Fibroblast of skin of left quadriceps (primary cell): ENCODE measurements at places on chromosomes 7 and 10.
A peak's percentile ranks its signal among the peaks of the same experiment; 100 is the strongest.

DNA sequence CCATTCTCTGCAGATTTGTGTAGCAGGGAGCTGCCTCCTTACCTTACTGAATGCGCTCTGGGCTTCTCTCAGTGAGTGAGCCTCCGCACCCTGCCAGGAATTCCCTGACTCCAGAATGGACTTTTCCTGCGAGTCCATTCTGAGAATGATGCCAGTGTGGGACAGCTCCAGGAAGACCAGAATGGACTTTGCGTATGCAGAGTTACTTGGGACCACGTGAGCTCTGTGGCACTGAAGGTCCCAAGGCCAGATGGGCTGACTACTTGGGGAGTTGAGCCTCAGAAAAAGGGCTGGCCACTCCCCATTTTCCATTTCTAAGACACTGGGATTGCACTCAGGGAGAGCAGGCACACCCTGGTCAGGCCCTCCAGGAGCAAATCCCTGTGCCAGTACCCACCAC lies 324.7 kb upstream of the ZMIZ1 start:
- no peak for DNase-seq

GRCh38 chr7:136940917-136941316 lies 72.5 kb downstream of the CHRM2 start:
- no peak for DNase-seq

DNA sequence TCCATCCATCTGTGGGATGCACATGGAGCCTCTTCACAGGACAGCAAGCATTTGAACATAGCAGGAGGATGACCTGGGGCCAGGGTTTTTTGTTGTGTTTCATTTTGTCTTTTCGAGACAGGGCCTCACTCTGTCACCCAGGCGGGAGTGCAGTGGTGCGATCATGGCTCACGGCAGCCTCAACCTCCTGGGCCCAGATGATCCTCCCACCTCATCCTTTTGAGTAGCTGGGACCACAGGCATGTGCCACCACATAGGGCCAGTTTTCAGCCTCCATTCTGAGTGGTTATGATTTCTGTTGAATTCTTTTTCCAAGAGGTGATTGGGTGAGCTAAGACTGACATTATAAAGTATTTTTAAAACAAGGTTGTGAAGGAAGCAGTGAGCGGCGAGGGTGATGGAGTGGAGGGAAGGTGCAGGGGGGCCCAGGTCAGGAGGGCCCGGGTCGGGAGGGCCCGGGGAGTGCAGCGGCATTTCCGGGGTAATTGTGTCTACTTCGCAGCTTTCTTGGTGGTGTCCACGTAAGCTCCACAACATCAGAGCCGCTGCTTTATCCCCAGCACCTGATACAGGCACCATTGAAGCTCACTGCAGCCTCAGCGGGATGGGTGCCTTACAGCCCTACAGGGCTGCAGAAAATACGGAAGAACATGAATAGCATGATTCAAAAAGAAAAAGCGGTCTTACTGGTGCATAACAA lies 12.0 kb upstream of the LARP4B start:
- no peak for DNase-seq

DNA sequence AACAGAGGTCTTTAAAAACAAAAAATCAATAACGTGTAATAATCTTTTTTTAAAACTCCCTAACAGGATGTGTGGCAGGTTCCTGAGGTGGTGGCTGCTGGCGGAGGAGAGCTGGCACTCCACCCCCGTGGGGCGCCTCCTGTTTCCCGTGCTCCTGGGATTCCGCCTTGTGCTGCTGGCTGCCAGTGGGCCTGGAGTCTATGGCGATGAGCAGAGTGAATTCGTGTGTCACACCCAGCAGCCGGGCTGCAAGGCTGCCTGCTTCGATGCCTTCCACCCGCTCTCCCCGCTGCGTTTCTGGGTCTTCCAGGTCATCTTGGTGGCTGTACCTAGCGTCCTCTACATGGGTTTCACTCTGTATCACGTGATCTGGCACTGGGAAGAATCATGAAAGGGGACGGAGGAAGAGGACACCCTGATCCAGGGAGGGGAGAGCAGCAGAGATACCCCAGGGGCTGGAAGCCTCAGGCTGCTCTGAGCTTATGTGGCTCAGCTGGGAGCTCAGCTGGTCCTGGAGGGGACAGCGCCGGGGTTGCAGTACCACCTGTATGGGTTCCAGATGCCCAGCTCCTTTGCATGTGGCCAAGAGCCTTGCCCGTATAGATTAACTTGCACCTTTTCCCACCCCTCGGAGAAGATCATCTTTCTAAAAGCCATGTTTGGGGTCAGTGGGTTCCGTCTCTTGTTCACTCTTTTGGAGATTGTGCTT lies 16.7 kb upstream of the AZGP1 start:
- no peak for DNase-seq

DNA sequence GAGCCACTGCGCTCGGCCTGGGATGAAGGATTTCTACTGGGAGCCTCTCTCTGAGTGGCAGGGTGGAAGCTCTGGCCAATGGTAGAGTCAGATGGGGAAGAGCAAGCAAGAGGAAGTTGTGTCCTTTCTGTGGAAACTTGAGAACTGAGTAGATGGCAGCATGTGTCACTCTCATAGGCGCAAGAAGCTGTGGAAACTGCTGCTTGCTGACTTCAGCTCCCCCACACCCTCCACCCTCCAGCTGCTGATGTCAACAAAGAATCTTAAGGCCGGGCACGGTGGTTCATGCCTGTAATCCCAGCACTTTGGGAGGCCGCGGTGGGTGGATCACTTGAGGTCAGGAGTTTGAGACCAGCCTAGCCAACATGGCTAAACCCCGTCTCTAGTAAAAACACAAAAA lies 39.8 kb upstream of the SRGN start:
- DNase-seq = no peak

GRCh38 chr10:2980791-2981360 lies 86.5 kb upstream of the PFKP start:
- peak; percentile 66 for DNase-seq

DNA sequence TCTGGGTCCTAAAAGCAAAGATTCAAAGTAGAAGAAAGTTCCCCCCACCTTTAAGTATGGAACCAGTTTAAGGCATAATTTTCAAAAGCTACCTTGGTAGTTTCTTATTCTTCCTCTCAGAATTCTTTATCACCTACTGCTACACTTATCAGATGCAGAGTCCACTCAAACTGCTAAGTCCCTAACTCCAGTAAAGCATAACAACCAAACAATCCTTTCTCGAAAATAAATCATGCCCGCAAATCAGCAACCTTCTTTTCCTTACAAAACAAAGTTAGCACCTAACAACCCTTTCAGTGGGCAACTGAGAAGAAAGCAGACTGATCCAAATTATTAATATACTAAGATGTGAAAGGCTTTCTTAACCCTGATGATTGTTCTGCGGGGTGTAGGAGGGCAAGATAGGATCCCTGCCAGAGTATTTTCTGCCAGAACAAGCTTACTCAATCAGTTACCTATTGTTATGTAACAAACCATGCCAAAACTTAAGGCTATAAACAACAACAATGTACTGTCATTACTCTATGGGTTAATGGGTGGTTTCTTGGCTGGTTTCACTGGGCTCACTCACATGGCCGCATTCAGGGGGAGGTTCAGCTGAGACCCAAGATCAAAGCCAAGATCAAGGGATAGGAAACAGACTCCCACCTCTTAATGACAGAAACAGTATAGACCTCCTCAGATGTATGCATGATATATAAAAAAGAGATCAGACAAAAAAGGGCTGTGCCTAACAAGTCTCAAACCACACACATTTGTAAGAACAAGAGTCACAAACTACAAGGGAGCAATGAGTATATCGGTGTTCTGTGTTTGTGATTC lies 42.0 kb downstream of the CCDC6 start:
- DNase-seq = no peak

GRCh38 chr7:16615228-16615627 lies 30.3 kb downstream of the ANKMY2 start:
- no peak for DNase-seq

DNA sequence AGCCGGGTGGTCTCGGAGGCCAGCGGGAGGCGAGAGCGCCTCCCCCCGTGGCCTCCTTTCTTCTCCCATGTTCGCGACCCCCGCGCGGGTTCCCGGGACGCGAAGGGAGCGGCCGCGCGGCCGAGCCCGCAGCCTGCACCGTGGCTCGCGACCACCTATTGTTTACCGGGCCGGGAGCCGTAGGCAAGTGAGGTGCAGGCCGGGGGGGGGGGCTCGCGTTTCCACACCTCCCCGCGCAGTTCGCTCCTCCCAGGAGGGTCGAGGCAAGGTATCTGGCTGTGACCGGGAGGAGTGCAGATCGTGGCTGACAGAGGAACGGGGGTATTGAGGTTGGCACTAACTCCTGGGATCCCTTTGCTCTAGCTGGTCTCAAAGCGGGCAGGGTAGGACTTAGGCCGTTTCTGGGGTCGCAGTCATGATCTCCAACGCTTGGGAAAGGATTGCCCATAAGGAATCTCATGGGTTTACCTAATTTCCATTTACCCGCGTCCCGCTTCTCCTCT lies 734 bp downstream of the PTPN12 start:
- no peak for DNase-seq

DNA sequence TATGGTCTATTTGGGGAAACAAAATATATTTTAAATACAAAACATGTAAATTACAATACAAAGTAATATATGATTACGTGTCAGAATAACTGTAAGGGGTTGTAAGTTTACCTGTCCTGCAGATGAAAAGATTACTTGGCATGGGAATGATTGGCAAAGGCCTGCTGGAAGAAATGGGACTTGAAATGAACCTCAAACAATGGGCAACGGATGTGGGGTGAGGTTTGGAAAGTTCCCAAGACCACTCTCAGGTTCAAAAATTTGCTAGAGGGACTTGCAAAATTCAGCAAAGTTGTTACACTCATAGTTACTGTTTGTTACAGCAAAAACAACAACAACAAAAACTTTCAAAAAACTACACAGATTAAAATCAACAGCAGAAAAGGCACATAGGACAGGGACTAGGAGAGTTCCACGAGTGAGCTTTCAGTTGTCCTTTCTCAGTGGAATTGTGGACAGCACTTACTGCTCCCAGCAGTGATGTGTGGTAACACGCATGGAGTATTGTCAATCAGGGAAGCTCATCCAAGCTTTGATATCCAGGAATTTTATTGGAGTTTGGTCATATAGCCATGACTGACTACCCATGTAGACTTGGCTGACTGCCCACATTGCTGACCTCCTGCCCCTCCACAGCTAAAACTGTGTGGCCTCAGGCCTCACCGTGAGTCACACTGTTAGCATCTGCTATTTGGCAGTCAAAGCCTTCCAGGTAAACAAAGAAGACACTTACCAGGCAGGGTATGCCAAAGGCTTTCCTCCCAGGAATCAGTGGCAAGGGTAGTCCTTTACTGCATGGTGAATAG lies 43.8 kb downstream of the EXOC6 start:
- DNase-seq = peak; percentile 23

DNA sequence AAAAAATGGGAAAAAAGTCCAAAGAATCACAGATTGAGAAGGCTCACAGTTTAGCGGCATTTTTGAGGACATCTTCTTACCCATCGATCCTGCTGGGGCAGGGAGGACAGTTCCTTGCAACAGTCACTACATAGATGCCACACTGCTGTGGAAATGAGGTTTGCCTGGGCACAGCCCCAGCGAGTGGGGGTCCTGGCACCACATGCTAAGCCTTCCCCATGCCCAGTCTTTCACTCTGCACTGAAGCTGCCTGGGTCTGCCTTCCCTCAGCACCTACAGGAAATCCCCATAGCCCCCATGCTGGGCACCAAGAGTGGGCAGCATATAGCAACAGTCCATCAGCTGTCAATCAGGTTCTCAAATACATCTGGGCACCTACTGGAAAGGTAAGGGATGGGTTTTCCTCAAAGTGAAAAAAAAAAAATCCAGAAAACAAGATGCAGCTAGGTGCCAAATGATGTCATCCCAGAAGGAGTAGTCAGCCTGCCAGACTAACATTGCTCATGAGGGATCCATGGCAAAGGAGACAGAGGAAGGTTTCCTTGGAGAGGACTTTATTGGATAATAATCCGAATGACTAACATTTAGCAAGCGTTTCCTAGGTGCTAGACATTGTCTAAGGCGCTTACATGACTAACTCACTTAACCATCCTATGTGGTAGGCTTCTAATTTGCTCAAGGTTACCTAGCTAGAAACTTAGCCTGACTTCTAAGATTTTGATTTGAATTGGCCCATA lies 125.7 kb upstream of the CXCL12 start:
- no peak for DNase-seq

GRCh38 chr7:28981161-28981465 lies 23.0 kb upstream of the TRIL start:
- DNase-seq = no peak

DNA sequence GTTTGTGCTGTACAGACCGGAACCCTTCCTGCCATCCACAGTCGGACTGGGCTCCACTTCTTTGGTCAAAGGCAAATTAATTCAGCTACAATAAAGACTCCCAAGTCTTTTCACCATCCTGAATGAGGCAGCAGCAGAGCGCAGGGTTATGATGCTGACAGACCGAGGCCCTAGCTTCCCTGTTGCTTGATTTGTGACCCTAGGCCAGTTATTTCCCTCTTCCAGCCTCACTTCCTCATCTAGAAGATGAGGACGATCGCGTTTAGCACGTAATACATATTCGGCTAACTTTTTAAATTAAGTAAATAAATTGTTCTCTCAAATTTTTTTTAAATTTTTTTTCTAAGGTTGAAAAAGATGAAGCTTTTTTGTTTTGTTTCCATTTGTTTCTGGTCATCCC lies 18.1 kb downstream of the ADRB1 start:
- DNase-seq = no peak

DNA sequence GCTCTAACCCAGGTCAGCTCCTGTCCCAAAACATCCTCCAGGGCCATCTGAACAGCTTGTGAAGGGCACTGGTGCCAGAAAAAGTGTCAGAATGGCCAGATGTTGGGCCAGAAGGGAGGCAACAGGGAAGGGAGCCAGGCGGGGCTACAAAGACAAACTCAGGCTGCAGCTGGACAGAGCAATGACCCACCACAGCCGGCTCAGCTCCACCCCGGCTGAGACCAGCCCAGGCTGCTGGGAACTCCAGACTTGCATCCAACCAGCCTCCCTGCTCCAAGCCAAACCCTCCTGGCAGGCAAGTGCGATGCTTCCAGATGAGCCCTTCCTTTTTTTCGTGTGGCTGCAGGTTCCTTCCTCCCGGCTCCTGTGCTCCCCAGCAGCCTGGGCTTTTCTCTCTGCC lies 466.9 kb downstream of the PTPRN2 start:
- no peak for DNase-seq

DNA sequence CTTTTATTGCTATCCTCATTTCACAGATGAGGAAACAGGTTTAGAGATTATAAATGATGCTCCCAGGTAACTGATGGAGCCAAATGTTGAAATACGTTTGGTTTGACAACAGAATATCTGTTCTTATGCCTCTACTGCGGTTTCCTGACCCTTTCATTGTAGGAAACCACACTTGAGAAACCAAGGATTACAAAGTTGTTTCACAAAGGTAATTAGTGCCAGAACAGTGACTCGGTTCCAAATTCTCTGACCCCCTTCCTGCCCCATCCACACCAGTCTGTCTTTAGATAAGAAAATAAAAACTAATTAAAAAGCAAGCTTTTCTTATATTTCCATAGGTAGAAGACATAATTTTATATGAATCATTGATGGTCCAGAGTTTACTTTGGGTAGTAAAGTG lies 393.7 kb upstream of the MBL2 start:
- DNase-seq = no peak

GRCh38 chr10:129365767-129366402 lies 101.2 kb upstream of the MGMT start:
- no peak for DNase-seq

- DNase-seq = no peak
Measured at GRCh38 chr7:157885140-157885539, 548.3 kb downstream of the DNAJB6 start.

- no peak for DNase-seq
Measured at GRCh38 chr7:29319719-29320521, 125.3 kb downstream of the CHN2 start.

GRCh38 chr10:74174521-74174920 lies 23.5 kb downstream of the ADK start:
- no peak for DNase-seq

- DNase-seq = no peak
Measured at GRCh38 chr10:122567056-122567660, 6.6 kb downstream of the DMBT1 start.

GRCh38 chr7:43193893-43194292 lies 81.4 kb downstream of the HECW1 start:
- no peak for DNase-seq
